Amniotic stem cell (primary cell): ENCODE measurements at places on chromosomes 3 and 15.

GRCh38 chr3:8579096-8579495, 65.5 kb downstream of the SSUH2 start:
- no peak for DNase-seq

- DNase-seq, result no peak
Measured at GRCh38 chr3:142374687-142375086, 73.2 kb downstream of the XRN1 start.

DNA sequence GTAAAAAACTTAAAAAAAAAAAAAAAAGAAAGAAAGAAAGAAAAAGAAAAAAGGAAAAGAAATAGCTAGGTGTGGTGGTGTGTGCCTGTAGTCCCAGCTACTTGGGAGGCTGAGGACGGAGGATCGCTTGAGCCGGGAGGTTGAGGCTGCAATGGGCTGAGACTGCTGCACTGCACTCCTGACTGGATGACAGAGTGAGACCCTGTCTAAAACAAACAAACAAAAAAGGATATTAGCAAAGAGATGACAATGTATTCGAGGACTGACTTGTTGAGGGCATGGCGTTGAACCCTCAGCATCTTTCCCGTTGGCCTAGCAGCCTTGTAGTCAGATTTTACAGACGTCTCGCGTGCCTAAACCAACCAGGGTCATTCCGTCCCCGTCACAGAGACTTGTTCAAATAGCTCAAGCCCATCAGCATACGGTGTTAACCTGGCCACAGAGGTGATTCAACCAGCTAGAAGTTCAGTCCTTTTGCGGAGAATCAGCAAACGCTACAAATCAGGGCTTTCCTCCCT, 528 bp upstream of the NIT2 start:
- DNase-seq, result no peak

DNA sequence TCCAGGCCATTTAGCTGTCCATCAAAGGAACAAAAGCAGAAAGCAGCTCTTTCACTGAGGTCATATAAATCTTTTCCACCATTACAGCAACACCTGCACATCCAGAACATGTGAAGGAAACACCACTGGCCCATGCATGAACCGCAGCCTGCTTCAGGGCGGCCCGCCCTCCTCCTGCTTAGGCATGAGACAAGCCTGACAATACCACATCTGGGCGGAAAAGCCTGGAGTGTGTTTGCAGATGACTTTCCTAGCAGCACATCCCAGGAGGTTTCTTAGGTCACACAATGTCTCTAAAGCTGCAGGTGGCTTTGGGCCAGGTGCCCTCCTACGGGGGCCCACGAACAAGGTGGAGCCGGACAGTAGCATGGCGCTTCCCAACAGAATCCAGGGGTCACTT, 19.6 kb downstream of the CYFIP1 start:
- DNase-seq, result no peak

DNA sequence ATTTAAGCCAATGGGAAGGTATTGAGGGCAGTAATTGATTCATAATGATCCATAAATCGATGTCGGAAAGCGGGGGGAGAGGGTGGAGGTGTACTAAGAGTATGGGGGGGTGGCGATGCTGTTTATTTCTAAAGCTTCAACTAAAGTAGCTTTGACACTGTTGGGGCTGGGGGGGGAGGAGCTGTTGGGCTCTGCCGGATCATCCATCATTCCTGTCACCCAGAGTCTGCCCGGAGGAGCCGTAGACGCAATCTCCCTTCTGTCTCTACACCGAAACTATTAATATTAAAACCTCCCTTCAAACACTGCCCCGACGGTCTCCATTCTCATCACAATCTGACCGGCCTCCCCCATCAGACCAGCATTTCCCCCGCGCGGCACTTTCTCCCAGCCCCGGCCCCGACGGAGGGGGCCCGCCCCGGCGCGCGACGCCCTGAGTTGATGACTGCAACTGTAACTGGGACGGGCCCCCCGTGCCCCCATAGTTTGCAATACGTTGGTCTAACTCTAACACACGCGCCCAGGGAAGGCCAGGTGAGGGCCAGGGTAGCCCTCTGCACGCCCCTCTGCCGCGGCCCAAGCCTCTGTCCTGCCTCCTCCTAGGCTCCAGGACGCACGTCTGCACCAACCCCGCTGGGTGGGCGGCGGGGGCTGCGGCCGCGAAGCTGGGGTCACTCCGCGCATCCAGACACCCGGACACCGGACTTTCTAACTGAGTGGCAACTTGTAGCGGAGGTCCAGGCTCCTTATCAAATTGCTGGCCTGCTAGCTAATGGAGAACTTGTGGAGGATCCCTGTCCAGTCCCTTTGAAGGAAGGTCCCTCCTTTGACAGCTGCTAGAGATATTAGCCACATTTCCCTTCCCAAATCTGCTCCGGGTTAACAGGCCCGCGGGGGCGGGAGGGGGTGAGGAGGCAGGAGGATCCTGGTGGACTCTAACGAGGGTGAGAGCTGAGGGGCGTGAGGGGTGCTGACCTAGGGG, 212.0 kb downstream of the MEIS2 start:
- DNase-seq, result no peak

GRCh38 chr15:28107111-28107903, 8.2 kb upstream of the OCA2 start:
- DNase-seq, result no peak

DNA sequence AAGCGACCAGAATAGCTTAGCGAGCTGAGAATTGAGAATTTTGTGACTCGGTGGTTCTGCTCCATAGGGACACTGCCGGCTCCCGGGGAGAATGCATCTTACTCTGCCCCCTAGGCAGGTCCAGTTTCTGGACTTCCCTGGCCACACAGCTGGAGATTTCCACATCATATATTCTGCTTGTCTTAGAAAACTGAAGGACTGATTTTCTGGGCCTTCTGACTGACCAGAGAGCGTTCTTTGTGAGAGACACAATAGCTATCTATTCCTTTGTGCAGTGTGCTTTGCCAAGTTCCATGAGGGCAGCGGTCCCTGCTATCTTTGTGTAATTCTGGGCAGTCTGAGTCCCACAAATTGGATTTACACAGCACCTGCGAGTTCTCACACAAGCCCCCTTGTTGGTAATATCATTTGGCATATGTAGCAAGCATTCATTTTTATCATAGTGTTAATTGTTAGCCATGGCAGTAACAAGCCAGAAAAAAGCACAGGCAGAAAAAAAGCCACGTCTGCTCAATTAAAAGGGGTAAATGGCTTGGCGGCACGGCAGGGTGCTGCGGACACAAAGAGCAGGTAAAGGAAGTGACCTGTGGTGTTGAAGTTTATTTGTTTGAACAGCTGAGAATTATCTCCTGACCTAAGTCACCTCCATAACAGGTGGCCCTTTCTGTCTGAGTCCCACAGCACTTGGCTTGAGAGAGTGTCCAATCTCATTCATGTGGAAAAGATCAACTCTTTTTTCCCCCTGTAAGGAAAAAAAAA, 688.7 kb downstream of the TUSC7 start:
- no peak for DNase-seq

GRCh38 chr3:192364316-192364715, 363.0 kb downstream of the FGF12 start:
- no peak for DNase-seq

DNA sequence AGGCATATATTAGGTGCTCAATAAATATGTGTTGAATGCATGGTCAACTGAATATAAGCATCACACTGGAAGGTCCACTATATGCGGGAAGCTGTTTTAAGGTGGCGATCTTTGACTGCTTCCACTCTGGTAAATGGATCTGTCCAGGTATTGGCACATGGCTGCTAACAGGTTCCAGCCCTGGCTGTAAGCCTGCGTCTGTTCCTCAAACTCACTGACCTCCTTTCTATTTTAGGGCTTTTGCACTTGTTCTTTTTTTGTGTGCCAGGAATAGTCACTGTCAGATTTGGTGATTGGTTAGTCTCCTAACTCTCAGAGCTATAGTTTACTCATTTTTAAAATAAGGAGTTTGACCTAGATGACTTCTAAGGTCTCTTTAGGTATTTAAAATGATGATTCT, 46.2 kb downstream of the ADAMTSL3 start:
- DNase-seq, result no peak

- DNase-seq, result no peak
Measured at GRCh38 chr3:151707216-151707615, 26.5 kb upstream of the AADACL2 start.

GRCh38 chr3:59456852-59457485, 407.1 kb upstream of the CFAP20DC start:
- no peak for DNase-seq

DNA sequence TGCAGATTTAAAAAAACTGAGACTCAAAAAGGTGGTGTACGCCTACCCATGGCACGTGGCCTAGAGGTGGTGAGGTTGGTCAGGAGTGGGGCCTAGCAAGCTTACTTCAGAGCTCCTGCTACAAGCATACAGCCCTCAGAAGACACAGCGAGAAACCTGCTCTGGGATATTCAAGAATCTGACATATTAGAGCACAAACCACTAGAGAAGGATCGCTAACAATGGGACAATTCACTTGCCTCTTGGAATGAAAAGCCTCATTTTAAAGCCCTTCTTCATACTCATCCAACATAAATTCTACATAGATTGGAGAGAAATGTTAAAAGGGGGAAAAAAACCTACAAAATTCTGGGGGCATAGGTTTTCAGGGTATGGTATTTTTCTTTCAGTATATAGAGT, 118.0 kb upstream of the ARHGEF3 start:
- no peak for DNase-seq

- no peak for DNase-seq
Measured at GRCh38 chr3:194257916-194258668, 93.0 kb downstream of the CPN2 start.

DNA sequence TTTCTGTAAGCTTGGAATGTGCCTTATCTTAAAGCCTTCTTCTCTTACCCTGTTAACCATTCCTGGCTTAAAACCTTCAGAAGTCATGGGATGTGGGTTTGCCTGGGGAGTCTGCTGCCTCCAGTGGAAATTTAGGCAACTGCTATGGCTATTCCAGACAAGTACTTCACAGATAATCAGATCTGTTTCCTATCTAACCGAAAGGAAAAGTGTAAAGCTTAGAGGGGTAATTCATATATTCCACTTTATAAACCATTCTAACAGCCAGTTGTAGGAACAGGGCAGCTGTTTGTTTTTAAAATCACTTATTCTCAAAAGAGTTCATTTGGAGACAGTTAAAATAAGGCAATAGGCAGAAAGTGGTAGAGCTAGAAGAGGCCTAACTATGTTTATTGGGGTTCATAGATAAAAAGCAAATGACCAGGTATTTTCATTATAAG, 219.9 kb downstream of the TCF12 start:
- no peak for DNase-seq

DNA sequence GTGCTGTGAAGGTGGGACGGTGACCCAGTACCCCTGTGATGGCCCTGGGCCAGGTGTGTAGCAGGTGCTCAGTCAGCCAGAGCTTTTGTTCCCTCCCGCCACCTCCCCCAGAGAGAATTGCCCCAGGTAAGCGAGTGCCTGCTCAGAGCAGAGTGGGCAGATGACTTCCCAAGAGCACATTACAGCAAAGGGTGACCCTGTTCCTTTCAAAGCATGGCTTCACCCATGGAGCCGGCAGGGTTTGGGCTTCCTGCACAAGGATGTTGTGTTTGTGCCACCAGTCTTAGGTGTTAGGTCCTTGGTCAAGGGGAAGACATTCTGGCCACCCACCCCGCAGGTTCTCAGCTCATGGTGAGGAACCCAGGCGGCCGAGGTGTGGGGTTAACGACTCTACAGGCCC, 30.7 kb downstream of the SLC6A6 start:
- no peak for DNase-seq

DNA sequence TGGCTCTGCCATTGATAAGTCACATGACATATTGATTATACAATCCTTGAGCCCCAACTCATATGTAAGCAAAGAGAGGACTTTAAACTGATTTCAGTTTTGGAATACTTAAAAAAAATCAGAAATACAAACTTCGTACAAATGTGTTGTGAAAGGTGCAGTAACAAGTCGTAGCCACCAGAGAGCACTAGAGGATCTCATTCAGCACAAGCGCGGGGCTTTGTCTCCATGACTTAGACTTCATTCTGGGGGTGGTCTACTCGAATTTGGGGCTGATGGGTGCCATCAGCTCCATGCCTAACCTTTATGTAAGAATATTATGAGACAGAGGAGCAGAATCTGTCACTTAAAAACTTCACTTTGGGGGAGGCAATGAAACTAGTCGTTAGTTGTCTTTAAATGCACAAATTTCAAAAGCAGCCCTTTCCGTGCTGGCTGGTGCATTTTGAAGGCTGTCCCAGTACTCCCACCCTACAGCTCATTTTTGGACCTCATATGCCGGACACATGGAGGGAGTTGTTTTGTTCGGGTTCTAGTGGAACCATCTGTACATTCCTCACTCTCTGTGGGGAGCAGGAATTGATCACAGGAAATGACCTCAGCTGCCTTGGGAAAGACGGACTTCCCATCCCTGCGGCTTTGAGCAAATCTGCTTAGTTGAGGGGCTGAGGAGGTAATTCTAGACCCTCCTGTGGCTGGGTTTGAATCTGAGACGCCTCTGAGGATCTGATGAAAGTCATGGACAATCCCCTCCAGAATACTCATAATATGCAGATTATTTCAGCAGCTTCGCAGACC, 27.5 kb upstream of the MASP1 start:
- DNase-seq, result peak; percentile 21

GRCh38 chr3:14474363-14475081, 65.6 kb downstream of the GRIP2 start:
- no peak for DNase-seq

DNA sequence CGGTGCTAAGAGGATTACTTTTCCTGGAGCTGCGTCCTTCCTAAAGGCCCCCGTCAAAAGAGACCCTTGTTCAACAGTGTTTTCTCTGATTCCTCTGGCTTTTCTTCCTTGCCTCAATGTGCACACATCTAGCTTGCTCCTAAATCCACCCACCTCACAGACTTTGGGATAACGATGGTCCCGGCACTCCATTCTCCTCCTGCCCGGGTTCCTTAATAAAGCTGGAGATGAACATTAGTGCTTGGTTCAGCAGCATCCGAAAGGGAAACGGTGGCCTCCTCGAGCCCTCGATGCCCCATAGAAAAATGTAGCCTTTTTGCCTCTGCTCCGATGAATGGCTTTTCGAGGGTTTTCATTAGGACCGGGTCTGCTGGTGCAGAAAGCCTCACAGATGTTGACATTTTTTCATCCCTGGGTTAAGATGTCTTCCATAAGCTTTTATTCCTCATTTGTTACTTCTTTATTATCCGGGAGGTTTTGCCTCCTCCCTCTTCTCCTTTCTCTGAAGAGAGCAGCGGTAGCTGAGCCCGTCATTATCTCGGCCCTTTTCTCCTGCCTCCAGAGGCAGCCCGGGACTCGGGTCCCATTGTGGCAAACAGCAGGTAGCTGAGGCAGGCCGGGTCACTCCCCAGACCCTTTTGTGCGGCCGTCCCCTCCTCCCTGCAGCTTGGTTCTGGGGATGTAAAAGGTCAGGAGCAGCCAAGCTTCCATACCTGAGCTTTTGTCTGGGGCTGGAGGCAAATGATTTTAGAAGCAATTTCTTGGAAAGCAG, 64.6 kb downstream of the CPN2 start:
- no peak for DNase-seq

DNA sequence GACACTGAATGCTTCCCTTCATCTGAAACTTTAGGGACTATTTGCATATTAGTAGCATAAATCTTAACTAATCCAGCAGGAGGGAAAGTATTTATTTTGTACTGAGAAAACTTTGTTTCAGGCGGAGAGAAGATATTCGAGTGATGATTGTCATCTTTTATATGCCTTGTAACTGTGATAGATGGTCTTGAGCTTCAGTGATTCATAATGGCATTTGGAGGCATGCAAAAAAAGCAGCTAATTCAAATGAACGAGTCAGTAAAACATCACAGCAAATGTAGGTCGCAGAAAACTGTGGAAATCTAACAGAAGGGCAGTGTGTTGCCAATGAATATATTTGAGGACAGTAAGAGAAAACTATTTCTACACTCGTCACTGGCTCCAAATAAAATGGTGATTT, 643.7 kb upstream of the NAALADL2 start:
- DNase-seq, result no peak

- no peak for DNase-seq
Measured at GRCh38 chr3:2356298-2356950, 257.8 kb downstream of the CNTN4 start.
